ENCODE measurements at places on chromosomes 1 and 21.

GRCh38 chr1:34147301-34147700 lies 17.7 kb downstream of the CSMD2 start:
- DNase-seq, result no peak

GRCh38 chr1:94962409-94963265 lies 35.7 kb upstream of the CNN3 start:
- no peak for DNase-seq

DNA sequence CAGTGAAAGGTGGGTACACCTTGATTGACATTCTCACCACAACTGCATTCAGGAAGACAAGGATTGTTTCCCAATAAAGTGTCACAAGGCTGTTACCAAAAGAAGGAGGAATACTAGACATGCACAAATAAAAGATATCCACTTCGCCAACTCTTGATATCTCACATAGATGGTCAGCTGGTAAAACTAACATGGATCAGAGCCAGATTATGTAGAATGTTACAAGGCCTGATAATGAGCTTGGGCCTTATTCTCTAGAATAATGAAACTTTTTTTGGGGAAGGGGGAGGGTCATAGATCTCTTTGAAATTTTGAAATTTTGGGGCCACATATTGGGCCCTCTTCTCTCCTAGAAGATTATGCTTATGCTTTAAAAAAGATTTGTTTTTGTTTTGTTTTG lies 24.9 kb downstream of the RAP1A start:
- no peak for DNase-seq

- DNase-seq, result no peak
Observed at GRCh38 chr1:197306381-197307062, 38.5 kb downstream of the CRB1 start.

DNA sequence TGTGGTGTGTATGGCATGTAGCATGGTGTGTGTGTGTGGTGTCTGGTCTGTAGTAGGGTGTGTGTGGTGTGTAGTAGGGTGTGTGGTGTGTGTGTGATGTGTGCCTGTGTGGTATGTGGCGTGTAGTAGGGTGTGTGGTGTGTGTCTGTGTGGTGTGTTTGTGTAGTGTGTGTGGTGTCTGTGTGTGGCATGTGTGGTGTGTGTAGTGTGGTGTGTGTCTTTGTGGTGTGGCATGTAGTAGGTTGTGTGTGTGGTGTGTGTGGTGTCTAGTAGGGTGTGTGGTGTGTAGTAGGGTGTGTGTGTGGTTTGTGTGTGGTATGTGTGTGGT lies 85.5 kb downstream of the SYT2 start:
- no peak for DNase-seq

DNA sequence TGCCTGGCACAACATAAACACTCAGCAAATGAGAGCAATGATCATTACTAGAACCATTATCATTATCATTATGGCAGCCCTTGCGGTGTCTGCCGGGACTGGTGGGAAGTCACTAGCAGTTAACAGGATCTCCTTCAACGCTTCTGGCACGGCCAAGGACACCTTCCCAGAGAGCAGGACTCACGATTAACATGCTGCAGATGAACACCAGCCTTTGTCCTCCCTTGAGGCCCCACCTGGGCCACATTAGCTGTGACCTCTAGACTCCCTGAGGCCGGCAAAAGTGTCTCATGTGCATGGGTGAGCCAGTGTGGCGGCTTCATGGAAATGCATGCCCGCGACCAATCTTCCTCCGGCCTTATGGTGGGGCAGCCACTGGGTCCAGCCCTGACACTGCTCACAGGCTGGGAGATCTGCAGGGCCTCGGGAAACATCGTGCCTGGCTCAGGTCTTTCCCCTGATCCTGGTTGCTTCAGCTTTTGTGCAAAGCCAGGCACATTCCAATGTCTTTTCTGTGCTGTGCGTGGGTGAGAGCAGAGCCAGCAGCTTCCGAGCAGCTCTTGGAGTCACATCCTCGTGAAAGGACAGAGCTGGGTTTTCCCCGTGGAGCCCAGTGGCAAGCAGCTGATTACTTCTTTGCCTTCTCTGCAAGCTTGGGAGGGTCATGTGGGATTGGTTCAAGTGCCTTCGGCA lies 107.3 kb downstream of the HMGB4 start:
- no peak for DNase-seq

DNA sequence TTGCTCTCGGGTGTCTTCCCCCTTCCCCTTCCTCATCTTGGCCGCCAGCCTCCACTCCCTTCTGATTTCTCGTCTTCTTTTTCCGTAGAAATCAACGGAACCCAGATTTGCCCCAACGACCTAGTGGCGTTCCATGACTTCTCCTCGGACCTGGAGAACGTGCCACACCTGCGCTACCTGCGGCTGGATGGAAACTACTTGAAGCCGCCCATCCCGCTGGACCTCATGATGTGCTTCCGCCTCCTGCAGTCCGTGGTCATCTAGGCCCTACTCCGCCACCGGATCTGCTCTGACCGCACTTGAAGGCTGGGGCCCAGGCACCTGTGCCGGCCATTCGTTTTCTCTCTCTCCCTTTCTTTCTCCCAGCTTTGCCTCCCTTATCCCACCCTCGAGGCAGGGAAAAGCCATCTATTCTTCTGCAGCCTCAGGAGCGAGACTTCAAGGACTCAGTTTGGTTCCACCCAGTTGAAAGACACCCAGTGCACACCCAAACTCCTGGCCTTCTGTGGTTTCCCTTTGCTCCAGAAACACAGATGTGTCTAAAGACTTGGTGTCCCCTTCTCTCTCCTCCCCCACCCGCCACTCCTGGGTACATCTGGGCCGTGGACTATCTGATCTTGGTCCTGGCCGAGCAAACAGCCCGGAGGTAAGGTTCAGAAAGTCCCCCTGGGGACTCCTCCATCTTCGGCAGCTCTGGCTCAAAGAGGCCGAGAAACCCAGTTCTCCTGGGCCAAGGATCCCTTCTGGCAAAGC lies 7.2 kb upstream of the OPTC start:
- DNase-seq, result no peak

DNA sequence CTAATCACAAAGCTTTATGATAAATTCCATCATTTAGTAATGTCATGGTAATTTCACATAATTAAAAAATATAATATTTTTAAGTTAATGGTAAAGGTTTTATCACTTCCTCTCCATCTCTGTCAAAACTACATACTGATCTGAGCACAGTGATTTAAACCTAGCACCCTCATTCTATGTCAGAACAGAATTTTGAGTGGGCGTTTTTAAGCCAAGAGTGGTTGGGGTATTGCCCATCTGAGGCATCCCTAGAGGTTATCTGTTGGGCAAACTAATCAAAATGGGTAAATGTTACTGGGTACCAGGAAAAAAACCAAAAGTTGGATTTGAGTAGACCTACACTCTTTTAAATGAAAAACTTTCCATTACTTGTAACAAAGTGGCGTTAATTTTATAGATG lies 100.7 kb upstream of the GFI1 start:
- DNase-seq, result no peak

- DNase-seq, result no peak
Observed at GRCh38 chr1:184906761-184907160, 67.5 kb downstream of the NIBAN1 start.

DNA sequence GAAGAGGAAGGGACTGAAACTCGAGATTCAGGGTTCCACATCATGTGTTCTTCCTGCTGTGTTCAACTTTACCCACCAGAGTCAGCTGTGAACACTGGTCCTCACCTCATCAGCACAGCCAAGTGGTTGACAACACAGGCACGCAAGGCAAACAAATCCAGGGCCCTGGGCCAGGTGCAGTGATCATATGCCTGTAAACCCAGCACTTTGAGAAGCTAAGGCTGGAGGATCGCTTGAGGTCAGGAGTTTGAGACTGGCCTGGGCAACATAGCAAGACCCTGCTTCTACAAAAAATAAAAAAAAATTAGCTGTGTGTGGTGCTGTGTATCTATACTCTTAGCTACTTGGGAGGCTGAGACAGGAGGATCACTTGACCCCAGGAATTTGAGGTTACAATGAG lies 8.4 kb upstream of the XKR8 start:
- no peak for DNase-seq

DNA sequence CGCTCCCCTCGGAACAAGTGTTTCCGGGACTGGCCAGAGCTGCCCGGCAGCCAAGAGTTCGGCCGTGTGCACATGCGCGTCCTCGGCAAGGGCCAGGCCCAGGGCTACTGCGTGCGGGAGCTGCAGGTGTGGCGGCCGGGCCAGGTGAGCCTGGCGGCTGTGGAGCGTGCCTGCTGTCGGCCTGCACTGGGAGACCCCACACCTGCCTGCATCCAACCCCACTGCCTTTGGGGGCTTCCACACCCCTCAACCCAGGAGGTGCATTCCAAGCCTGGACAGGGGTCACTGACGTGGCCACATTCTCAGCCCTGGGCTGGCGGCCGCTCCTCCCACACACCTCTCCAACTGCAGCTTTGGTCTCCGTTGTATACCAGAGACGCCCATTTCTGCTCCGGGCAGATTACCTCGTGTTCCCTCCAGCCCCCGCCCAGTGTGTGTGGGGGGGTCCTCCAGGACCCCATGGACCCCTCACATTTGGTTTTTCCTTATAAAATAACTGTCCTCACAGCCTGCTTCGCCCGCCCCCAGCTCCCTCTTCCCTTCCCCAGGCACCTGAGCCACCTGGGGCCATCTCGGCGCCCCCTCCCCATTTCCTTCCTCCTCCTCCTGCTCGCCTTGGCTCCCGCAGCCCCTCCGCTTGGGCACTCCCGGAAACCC lies 6.1 kb downstream of the RNF223 start:
- no peak for DNase-seq

DNA sequence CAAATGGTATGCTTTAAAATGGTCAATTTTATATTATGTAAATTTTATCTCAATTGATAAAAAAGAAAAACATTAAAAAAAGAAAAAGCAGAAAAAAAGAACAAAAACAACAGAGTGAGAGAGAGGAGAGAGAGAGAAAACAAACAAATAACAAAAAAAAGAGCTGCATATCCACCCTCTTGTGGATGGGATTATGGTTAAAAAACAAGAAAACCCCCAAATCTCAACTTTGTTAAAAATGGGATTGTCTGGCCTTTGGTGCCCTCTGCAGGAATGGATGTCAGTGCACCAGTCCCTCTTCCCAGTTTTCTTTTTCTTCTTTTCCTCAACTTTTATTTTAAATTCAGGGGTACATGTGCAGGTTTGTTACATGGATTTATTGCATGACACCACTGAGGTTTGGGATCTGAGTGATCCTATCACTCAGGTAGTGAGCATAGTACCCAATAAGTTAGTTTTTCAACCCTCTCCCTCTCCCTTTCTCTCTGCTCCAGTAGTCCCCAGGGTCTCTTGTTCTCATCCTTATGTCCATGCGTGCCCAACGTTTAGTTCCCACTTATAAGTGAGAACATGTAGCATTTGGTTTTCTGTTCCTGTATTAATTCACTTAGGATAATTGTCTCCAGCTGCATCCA lies 28.1 kb downstream of the RNF187 start:
- DNase-seq, result peak; percentile 26

DNA sequence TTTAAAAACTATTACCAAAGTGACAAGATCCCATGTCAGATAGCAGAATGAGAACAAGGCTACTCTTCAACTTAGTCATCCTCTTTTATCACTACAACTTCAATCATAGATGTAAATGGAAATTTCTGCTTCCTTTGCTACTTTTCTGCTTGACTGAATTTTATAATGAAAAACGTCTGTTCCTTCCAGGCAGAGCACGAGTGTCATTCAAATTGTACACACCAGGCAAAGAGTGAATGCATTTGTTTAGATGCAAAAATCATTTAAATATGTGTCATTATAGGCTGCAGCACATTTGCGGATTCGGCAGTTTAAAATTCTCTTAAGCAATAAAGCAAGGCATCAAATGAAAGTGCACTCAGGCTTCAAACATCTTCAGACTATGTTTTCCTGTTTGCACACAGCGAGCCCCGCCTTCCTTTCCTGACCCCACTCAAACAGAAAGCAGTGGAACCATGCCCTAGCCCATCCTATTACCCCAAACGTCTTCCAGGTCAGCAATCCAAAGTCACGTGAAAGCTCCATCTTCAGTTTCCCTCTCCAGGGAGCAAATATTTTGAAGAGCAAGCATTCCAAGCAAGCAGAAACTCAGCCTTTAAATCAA lies 99.6 kb downstream of the APP start:
- no peak for DNase-seq
